Esophagus muscularis mucosa (tissue), 4 donors: ENCODE measurements at places on chromosomes 6 and 20. TPM values are rescaled to one million over a fixed set of nuclear protein-coding genes. Genes with fewer than 3 reads are reported as not detected.

The NOTCH4 gene
- 30.6 TPM for total RNA-seq

The ZC3H12D gene
- total RNA-seq = 0.63 TPM

The DZANK1 gene
- 1.4 TPM for total RNA-seq

DNA sequence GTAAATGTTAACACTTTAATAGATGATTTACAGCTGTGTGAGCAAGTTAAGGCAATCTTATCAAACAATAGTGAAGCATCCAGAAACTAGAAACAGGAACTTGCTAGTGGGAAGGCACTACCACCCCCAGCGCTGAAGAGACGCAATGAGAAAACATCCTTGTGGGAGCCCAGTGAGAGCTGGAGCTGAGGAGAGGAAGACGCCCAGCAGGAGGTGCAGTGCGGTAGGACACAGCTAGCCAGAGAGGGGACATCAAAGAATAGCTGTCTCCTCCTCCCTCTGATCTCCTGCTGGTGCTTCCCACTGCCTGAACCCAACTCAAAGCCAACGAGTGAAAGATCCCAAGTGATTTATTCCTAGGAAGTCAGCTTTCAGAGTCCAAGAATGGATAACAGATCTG, 140.3 kb downstream of the COL12A1 start:
- no peak overlapping the region for H3K27ac ChIP-seq
- H3K4me1 ChIP-seq = no peaks in the 10 kb centered on the region
- no peaks in the 10 kb centered on the region for H3K27me3 ChIP-seq

DNA sequence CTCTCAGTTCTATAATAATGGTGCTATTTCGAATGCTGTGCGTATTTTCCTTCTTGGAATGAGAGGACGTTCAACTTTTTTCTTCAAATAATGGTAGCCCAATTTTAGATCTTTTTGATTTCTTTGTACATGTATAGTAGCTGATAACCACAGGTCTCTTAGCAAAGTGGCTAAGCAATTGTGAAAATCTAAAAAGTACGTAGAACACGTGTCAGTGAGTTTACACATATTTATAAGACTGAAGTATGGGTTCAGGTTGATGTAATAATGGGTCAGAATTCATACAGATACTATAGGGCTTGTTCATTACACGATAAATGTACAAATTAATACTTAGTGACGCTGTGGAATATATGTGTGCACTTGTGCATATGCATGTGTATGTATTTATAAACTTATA, 1.3 kb downstream of the SMIM13 start:
- peaks cover 29% of the 10 kb centered on the region for H3K4me1 ChIP-seq
- peak overlapping the region; percentile 100 for H3K27ac ChIP-seq
- H3K4me3 ChIP-seq = peak overlapping the region; percentile 90
- H3K27me3 ChIP-seq = no peaks in the 10 kb centered on the region

- peaks cover 21% of the 10 kb centered on the region for H3K4me1 ChIP-seq
- H3K4me3 ChIP-seq = peak overlapping the region; percentile 38
- peak overlapping the region; percentile 68 for H3K27ac ChIP-seq
- no peaks in the 10 kb centered on the region for H3K27me3 ChIP-seq
- H3K36me3 ChIP-seq = no peaks in the 10 kb centered on the region
These were observed 10.6 kb downstream of the REM1 start for GRCh38 chr20:31485450-31486339.

DNA sequence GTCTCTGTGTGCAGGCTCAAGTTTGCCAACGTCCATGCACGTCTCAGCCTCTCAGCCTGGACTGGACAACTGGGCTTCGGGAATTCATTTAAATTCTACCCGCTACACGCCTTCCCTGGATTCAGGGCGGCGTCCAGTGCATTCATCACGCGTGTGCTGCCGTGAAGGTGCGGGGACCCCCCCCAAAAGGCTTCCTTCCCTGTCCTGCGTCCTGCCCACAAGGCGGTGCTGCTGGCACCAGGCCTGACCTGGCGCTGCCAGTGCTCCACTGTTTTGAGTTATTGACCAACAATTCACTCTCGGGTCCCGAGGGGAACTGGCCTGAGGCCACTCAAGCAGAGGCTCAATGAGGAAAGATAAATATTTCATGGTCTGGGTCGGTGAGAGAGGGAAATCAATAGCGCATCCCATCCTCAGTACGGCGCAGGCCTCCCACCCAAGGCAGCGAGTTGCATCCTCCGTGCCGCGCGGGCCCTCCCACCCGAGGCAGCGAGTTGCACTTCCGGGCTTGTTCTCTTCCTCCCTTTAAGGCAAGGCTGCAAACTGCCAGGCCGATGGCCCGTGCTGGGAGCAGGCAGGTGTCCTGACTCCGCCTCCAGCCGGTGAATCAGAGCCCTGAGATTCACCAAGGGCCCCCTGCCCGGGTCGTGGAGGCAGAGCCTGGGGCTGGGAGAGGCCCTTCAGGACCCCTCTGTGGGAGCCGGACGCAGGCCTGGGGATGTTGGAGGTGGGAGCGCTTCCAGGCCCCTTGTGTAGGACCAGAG, 22.8 kb upstream of the BHLHE23 start:
- H3K4me3 ChIP-seq = no peak overlapping the region
- H3K27me3 ChIP-seq = peaks cover 96% of the 10 kb centered on the region
- H3K36me3 ChIP-seq = no peaks in the 10 kb centered on the region

GRCh38 chr20:23114018-23114417, 27.9 kb upstream of the CD93 start:
- no peak for DNase-seq
- H3K4me3 ChIP-seq = no peak overlapping the region
- peaks cover 5% of the 10 kb centered on the region for H3K4me1 ChIP-seq
- no peaks in the 10 kb centered on the region for H3K27me3 ChIP-seq
- no peaks in the 10 kb centered on the region for H3K36me3 ChIP-seq

DNA sequence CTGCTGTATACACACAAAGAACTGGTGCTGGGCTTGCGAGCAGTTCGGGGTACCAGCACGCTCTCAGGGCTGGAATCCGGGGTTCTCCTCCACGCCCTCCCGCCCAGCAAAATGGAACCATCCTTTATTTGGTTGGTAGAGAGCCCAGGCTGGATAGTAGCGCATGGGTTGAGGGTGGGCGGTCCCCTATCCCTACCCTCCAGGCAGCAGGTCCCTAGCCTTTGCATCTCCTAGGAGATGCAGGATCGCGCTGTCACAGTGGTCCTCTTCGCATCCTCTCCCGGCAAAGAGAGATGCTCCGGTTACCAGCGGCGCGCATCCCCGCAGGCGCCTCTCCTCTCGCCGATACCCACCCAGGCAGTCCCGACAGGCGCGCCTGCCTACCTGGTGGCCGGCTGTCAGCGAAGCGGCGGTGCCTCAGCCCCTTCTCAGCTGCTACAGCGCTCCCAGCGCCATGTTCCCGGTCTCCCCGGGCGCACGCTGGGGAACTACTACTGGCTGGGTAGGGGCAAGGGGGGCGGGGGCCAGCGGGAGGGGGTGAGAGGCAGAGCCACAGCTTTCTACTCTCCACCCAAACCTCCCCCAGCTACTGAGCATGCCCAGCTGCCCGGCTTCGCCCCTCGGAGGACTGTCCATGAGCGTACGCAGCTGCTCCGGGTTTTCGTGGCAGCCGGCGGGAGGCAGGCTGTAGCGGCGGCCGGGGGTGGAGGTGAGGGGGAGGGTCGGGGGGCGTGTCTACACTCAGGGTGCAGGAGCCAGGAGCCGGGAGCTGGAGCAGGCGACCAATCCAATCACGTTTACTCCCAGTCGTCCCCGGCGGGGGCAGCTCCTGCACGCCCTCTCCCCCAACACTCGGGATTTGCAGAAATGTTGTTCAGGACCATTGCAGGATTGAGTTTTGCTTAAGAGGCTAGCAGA, at the start of gene PAK5:
Gene PAK5, minus strand, starts transcription at position 699 of the 918 bp plus-strand sequence. CDS start 194,748 bp downstream, outside the sequence.
- no peaks in the 10 kb centered on the region for H3K36me3 ChIP-seq
- H3K27me3 ChIP-seq = peaks cover 12% of the 10 kb centered on the region
- no peak for DNase-seq
- H3K27ac ChIP-seq = no peak within 1 kb of the TSS

- no peak for DNase-seq
- no peak overlapping the region for H3K4me3 ChIP-seq
- H3K36me3 ChIP-seq = no peaks in the 10 kb centered on the region
These were observed 485.2 kb downstream of the GRIK2 start for GRCh38 chr6:101878554-101879276.

GRCh38 chr6:55617272-55617671, 38.3 kb upstream of the HMGCLL1 start:
- H3K27ac ChIP-seq = no peak overlapping the region
- no peaks in the 10 kb centered on the region for H3K4me1 ChIP-seq
- no peak overlapping the region for H3K4me3 ChIP-seq
- no peaks in the 10 kb centered on the region for H3K36me3 ChIP-seq
